ENCODE measurements at places on chromosomes 1 and 21.

GRCh38 chr1:234322979-234323378 is 50.3 kb upstream of the COA6 start:
- peak; percentile 54 for DNase-seq

DNA sequence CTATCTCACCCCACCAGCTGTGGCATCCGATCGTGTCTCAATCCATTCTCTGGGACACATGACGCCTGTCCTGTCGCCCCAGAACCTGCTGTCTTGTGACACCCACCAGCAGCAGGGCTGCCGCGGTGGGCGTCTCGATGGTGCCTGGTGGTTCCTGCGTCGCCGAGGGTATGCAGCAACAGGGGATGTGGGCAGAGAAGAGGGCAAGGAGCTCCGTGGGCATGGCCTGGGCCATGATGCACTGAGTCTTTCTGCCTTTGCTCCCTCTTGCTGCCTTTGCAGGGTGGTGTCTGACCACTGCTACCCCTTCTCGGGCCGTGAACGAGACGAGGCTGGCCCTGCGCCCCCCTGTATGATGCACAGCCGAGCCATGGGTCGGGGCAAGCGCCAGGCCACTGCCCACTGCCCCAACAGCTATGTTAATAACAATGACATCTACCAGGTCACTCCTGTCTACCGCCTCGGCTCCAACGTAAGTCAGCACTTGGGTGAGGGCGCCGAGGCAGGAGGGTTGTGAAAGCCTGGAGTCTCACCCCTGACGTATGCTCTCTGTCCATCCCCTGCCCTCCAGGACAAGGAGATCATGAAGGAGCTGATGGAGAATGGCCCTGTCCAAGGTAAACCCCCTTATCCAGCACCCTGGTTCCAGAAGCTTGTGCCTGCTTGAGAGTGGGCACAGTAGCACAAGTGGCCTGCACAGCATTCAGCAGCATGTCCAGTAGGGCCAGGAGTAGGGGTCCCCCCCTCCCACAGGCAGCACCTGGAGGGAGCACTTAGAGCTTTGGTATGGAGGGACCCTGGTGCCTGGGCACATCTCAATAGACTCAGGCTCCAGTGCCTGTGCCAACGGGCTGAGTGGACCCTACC is 8.8 kb downstream of the TINAGL1 start:
- no peak for DNase-seq

DNA sequence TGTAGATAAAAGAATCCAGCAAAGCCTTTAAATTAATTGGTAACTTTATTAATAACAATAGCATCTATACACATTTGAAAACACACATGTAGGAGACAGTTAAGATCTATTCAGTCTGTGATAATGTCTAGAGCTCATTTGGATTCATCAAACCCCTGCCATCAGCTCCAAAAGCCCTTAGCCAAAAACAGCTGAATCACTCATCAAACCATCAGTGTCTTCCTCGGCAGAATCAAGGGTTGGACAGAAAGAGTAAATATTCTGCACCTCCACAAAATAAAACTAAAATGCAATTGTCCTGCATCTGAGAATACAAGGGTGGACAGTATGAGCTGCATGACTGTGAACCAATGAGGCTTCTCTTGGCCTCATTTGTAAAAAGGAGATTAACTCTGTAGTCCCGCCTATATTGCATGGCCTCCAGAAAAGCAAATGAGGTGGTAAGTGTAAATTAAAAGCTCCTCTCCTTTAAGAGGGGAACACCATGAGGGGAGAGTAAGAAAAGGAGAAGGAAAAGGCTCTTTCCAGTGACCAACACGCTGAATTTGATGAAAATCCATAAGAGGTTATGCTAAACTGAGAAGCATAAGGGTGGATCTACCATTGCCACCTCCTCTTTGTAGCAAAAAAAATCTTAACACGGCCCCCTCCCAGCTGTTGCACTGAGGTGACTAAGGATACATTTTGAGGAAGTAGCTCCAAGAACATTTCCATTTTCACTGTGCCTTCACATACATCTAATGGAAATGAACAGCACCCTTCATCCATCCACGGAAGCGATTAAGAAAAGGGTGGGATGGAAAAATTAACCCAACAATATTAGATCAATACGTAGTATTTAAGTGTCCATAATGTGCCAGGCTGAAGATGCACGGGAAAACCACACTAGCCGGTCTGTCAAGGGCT is 14.7 kb upstream of the BOLA1 start:
- peak; percentile 63 for DNase-seq

GRCh38 chr1:116794804-116795481 is 40.7 kb downstream of the CD2 start:
- no peak for DNase-seq

- DNase-seq, result no peak
Measured at GRCh38 chr1:201022493-201022819, 1.1 kb downstream of the KIF21B start.

GRCh38 chr1:59123081-59123681 is 173.7 kb upstream of the FGGY start:
- no peak for DNase-seq

DNA sequence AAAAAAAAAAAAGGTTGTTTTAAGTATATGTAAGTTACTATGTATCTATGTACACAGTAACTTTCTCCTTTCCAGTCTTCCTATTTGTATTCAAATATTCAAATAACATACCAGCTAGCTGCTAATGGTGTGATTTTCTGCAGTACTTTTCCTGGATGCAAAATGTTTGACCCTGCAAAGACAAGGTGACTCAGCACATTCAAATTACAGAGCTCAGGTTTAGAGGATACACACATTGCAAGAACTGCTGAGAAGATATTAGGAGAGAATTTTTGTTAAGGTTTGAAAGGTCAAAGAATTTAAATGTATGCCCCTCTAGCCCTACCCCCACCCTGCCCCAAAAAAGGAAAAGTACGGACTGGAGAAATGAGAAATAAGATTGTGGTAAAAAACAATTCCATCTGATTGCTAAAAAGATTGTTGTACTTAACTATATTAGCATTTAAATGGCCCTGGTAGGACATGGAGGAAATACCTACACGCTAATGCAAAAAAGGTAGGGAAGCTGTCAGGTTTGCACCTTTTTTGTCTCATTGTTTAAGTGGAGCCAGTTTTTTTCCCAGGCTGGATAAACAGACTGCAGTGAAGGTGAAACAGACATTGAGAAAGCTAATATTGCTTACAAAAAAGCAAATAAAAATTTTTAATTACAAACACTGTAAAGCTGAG is 45.6 kb downstream of the ZNF281 start:
- DNase-seq, result no peak

DNA sequence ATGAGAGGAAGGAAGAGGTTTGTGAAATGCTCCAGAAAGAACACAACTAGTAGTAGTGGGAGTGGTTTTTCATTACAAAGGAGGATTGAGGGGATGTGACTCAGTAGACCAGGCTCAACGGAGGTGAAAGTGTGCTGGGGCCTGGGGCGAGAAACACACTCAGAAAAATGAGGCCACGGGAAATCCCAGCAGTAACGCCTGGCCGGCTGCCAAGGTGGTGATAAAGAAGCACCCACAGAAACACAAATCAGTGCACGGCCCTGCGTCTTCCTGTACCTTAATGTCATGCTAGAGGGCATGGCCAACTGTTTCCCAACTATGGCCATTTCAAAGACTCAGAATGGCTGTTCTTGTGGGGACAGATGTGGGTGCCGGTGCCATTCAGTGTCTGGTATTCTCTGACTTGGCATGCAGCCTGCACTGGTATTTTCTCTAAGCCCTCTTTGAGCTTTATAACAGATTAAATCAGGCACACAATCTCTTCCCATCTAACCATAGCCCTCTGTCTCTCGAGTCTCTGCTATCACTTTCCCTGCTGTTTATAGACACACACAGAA is 38.2 kb downstream of the URB2 start:
- no peak for DNase-seq

GRCh38 chr1:36089393-36090121 is 865 bp downstream of the ADPRS start:
- DNase-seq, result peak; percentile 50

DNA sequence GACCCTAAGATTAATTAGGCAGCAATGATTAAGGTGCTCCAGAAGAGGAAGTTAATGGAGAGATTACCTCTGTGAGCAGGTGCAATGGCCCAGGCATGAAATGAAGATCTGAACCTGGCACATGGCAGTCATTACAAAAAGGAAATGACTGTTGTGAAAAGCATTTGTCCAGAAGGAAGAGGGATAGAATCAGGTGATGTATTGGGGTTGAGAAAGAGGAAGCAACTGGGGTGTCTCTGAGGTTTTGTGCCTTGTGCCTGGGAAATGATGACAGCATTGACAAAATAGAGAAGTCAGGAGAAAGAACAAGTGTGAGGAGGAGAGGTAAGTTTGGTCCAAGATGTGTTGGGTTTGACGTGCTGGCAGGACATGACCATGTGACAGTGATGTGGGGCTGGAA is 5.6 kb downstream of the CRCT1 start:
- no peak for DNase-seq

- no peak for DNase-seq
Measured at GRCh38 chr1:41461790-41462679, 22.4 kb downstream of the EDN2 start.
